ENCODE measurements at places on chromosomes 3 and 15.

- no peak for DNase-seq
These were observed 37.7 kb upstream of the BCHE start for GRCh38 chr3:165874663-165875489.

DNA sequence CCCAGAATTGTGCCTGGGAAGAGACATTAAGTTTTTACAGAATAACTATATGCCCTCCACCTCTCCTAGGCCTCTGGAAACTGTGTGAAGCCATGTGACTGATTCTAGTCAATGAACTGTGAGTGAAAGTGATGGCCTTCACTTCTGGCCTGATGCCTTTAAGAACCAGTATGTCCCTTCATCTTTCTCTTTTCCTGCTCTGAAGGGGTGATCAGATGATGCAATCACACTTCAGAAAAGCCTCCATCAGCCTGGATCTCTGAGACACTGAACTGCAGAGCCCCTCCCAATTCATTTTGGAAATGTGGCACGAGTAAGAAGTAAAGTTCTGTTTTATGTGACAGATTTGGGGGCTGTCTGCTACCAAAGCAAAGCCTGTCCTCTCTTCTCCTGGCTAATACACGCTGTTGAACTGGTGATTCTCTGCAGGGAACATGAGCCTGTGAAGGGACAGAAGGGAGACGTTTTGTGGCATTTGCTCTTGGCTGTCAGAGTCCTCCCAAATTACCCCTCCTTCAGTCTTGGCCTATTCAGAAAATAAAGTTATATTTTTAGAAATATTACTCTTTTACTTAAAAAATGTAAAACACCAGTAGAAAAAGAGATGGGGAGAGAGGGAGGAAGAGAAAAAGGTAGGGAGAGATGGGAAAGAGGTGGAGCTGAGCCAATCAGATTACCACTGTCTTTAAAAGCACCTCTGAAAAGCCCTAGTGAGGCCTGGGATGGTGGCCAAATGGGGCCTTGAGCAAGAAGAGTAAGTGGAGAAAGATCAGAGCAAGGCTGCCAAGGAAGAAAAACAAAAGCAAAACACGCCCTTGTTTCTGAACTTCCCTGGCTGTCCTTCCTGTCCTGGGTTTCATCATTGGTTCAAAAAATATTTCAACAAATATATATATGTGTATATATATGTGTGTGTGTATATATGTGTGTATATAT lies 40.9 kb upstream of the RYK start:
- peak; percentile 35 for DNase-seq

GRCh38 chr3:169348929-169349621 lies 314.4 kb downstream of the MECOM start:
- no peak for DNase-seq

DNA sequence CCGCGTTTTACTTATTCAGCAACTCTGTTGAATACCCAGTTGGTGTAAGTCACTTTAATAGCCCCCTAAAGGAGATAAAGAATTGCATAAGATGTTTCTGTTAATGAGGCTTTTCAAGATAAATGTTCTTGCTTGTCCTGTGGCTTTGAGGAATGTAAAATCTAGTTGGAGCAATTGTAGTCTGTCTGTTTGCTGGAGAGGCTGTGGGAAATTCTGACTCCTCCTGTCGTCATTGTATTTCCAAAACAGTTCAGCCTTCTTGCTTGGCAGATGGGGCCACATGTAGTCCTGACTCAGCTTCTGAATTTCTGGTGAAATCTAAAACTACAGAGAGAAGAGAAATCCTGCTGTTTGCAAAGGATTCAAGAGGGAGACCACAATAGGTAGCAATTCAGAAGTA lies 114.4 kb downstream of the RYR3 start:
- no peak for DNase-seq

- no peak for DNase-seq
These were observed 167.6 kb downstream of the PLCL2 start for GRCh38 chr3:17052363-17052762.

All from hypothalamus (tissue), 51 donors.